ENCODE measurements at places on chromosomes 12 and 14.

GRCh38 chr14:61918998-61919397 lies 156.8 kb downstream of the SNAPC1 start:
- no peak for DNase-seq

- DNase-seq = no peak
Observed at GRCh38 chr14:54776361-54777001, 126.1 kb downstream of the GCH1 start.

DNA sequence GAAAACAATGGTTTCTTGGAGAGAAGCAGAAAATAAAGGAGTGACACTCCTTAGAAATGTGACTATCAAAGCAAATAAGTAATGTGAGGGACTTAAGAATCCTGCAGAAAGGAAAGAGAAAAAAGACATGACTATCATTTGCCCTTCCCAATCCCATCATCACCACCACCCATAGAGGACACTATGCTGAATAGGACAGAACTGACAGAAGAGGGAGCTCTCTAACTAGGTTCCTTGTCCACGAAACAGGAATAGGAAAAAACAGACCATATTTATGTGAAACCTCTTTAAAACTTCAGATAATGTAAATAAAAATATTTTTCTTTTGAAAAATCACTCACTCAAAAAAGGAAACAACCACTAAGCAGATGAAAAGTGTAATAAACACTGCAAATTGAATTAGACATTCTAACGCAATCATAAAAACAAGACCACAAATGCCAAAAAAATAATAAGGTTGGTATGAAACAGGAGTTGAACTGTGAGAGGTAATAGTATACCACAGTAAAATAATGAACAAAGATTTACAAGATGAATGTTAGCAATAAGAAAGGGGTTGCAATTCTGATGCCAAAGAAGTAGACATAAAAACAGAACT lies 24.1 kb downstream of the KLRD1 start:
- DNase-seq = no peak

- DNase-seq = no peak
Observed at GRCh38 chr12:1820896-1821291, 529 bp downstream of the LRTM2 start.

GRCh38 chr12:46461459-46461858 lies 88.9 kb upstream of the SLC38A2 start:
- DNase-seq = no peak
